ENCODE measurements at places on chromosomes 3 and 15. TPM values are rescaled to one million over a fixed set of nuclear protein-coding genes. Genes with fewer than 3 reads are reported as not detected.

Gene RAB5A
- total RNA-seq, result 31.2 TPM

Gene TM4SF18
- 54.5 TPM for total RNA-seq

Gene FGF7
- not detected for total RNA-seq

Gene AVEN
- 18.4 TPM for total RNA-seq

Gene SLC27A2
- 0.18 TPM for total RNA-seq

All from Panc1 (cell line).